Bone marrow (tissue), 2 donors: ENCODE measurements at places on chromosomes 3 and 15.

- DNase-seq = no peak
Measured at GRCh38 chr3:124281453-124282316, 289.8 kb upstream of the ROPN1 start.

- DNase-seq = no peak
Measured at GRCh38 chr3:106440672-106441071, 571.9 kb upstream of the CBLB start.

DNA sequence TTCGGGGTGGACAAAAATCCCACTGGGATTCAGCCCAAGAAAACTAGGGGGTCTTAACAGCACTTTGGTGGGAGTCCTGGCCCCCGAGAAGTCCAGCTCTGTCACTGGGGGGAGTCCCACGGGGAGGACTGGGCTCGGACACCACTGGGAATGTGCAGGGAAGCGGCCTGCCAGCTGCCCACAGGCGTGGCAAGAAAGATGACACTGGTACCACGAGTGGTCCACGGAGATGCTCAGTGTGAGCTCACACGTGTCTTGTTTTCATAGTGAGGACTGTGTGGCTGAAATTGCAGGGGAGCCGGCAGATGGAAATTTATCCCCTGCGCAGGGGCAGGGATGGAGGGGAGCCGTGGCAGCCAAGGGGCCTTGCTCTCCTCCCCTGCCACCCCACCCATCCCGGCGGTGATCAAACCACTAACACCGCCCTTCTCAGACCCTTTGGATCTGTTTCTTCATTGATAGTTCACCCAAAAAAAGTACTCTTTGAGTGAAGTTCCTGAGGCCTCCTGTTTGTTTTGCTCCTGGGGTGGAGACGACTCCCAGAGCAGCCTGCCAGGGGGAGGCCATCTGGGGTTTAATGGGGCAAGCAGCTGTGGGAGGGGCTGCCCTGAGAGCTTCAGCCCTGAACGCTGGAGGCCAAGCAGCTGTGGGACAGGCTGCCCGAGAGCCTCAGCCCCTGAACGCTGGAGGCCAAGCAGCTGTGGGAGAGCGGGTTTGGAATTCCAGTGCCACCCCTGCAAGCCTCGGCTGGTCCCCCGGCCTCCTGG lies 130.9 kb downstream of the LRRK1 start:
- no peak for DNase-seq

- no peak for DNase-seq
Measured at GRCh38 chr3:72768936-72769335, 79.3 kb downstream of the SHQ1 start.

- no peak for DNase-seq
Measured at GRCh38 chr15:90884719-90885431, 571 bp downstream of the FES start.

DNA sequence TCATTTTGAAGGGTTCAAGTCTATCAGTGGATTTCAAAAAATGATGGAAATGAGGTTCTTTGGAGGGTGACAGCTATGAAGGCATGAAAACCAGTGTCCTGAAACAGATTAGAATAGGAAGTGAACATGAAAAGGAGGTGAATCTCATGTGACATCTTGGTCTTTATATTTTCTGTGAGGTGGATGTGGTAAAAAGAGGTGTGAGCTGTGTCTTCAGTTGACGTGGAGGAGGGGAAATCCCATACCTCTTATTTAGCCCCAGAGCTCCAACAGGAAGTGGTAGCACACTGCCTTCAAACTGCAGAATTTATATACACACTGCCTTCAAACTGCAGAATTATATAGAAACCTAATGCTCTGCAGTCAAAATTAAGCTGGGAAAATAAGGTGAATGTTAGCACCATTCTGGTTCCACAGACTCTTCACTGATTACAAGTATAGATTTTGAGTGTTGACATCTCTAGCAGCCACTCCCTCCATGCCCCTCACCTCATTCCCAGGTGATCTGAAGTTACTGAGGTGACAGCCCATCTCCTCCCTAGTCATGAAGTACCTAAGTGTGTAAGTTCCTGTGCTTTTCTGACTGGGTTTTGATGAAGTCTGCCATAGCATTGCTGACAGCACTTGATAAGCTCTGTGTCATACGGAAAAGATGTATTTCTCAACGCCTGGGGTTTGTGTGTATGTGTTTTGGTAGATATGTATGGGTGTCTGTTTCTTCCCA lies 2.7 kb downstream of the RAB8B start:
- peak; percentile 68 for DNase-seq

GRCh38 chr15:27686369-27686768 lies 412.7 kb downstream of the OCA2 start:
- no peak for DNase-seq

- no peak for DNase-seq
Measured at GRCh38 chr3:163735394-163735793, 1342.9 kb downstream of the SI start.
